Jurkat, Clone E6-1 (cell line): ENCODE measurements at places on chromosomes 5 and 9.
A peak's percentile ranks its signal among the peaks of the same experiment; 100 is the strongest.

DNA sequence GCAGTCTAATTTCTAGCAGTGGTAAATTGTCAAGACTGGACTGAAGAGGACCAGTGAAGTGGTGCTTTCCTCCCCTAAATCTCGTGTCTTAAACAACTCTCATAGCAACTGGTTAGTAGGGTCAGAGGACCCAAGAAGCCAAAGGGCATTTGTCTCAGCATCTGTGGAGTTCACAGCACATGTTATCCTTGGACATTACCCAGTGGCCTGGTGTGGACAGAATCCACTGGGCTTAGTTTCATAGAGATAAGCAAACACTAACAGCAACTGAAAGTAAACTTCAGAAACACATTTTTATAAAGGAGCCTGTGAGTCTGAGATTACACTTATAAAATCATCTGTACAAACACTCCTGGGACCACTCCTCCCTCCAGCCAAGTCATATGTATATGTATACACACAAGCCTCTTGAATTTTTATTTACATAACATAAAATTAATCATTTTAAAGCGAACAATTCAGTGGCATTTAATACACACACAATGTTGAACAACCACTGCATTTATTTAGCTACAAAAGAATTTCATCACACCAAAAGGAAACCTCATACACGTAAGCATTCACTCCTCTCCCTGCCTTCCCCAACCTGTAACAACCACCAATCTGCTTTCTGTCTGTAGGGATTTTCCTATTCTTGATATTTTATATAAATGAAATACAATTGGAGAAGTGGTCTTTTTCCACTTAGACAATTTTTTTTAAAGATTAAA, 457.8 kb downstream of the RASEF start:
- no peak for DNase-seq

- DNase-seq = no peak
Measured at GRCh38 chr5:151949701-151950308, 25.2 kb upstream of the GLRA1 start.

DNA sequence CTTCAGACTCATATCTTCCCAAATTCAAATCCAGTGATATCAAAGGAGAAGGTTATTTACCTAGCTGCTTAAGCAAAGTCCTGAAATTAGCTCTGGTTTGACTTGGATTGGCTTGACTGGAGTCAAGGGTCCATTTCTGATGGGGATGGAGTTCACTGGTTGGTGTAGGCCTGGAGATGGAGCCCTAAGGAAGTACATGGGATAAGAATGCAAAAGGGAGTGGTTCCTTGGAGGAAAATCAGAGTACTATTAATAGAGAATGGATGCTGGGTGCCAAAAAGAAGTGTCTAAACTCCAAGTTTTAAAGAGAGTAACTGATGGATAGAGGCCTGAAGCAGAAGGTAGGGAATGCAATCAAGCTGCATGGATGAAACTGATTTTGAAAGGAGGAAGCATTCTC, 13.8 kb downstream of the TXNDC8 start:
- no peak for DNase-seq

- DNase-seq = no peak
Measured at GRCh38 chr5:133140311-133140710, 88.5 kb downstream of the HSPA4 start.

DNA sequence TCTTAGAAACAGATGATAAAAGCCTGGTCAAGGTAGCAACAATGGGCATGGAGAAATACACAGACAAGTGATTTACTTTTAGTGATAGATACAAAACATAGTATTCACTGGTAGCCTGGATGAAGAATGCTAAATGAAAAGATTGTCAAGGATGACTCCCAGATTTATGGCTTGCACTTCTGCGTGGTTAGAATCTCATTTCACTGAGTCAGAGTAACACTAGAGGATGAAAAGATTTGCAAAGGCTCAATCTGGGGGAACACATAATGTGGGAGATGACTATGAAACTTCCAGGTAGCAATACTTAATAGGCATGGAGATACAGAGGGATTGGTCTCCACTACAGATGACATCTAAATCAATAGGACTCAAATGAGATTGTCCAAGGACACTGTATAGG, 38.4 kb downstream of the AGTPBP1 start:
- no peak for DNase-seq

GRCh38 chr5:50704730-50705129, 38.3 kb downstream of the PARP8 start:
- no peak for DNase-seq

DNA sequence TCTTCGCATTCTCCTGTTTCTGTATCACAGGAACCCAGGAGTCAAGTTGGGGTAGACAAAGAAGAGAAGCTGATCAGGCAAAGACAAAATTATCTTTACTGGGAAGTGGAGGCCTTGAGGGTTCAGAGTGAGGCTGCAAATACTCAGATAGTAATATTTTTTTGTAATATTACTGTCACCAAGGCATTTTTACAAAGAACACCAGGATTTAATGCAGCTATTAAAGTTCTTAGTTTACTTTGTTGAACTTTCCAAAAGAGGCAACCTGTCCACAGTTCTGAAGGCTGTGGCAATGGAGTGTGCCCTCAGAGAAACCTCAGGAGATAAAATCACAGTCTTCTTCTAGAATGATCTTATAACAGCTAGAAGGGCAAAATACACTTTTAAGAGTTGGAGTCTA, 74.9 kb downstream of the PGM5 start:
- no peak for DNase-seq

DNA sequence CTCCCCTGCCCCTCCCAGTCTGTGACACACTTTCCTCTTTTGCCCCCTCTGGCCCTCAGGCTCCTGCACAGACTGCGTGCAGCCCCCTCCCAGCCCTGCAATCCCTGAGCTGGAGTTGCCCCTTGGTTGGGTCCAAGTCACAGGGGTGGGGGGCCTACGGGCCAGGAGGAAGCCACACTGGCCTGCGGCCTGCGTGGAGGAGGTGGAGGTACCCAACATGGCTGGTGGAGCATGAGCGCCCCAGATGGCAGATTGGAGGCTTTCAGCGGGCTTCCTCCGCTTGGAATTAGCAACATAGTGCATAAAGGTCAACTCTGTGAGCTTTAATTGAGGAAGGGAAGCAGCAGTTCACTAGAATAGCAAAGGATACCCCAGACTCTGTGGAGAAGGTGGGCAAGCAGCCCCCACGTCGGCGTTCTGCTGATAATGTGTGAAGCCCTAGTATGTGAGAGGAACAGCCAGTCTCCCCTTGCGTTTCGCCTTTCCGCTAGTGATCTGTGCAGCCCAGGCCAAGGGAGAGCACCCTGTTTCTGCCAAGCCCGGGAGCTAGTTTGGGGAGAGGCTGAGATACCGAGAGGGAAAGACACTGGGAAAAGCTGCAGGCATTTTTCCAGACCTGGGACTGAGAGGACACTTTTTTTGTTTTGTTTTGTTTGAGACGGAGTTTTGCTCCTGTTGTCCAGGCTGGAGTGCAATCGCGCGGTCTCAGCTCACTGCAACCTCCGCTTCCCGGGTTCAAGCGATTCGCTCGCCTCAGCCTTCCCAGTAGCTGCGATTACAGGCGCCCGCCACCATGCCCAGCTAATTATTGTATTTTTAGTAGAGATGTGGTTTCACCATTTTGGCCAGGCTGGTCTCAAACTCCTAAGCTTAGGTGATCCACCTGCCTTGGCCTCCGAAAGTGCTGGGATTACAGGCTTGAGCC, 35.3 kb upstream of the MACIR start:
- no peak for DNase-seq

GRCh38 chr5:177447611-177448243, 1.1 kb downstream of the PRR7 start:
- DNase-seq = no peak

- DNase-seq = no peak
Measured at GRCh38 chr9:99368341-99369326, 146.6 kb downstream of the SEC61B start.

DNA sequence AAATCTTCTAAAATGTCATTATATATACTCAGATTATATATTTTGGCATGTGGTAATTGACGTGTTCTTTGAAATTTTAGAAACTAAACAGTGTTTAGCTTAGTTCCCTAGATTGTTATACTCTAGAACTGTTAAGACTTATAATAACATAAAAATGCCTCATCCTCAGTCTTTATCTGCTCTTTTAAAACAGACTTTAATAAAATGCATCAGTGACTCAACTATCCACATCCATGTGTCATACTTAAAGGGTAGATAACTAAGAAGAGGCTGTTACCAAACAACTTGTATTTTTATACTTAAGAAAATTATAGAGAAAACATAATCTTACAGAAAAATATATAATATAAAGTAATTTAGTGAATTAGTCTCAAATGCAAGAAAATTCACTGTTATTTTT, 15.2 kb downstream of the NFIL3 start:
- DNase-seq = no peak

GRCh38 chr5:67816456-67816855, 399.1 kb upstream of the PIK3R1 start:
- no peak for DNase-seq

- no peak for DNase-seq
Measured at GRCh38 chr9:34600908-34601307, 11.0 kb downstream of the RPP25L start.

DNA sequence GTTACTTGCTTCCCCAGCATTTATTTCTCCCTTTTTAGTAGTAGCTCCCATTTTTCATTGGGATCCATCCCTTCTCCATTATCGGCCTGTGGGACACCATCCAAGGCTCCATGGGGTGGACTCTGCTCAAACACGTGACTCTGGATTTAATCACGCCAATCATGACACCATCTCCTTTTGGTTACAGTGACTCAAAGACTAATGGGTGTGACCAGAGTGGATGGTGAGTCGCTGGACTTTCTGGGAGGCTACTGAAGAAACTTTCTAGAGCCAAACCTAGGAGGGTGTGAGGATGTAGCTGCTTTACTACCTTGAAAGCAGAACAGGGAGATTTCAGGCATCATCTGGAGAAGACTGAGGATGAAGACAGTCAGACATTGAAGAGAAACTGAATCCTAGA, 93.1 kb downstream of the PJA2 start:
- DNase-seq = no peak

GRCh38 chr5:179733772-179734126, 1.1 kb downstream of the MAML1 start:
- no peak for DNase-seq

DNA sequence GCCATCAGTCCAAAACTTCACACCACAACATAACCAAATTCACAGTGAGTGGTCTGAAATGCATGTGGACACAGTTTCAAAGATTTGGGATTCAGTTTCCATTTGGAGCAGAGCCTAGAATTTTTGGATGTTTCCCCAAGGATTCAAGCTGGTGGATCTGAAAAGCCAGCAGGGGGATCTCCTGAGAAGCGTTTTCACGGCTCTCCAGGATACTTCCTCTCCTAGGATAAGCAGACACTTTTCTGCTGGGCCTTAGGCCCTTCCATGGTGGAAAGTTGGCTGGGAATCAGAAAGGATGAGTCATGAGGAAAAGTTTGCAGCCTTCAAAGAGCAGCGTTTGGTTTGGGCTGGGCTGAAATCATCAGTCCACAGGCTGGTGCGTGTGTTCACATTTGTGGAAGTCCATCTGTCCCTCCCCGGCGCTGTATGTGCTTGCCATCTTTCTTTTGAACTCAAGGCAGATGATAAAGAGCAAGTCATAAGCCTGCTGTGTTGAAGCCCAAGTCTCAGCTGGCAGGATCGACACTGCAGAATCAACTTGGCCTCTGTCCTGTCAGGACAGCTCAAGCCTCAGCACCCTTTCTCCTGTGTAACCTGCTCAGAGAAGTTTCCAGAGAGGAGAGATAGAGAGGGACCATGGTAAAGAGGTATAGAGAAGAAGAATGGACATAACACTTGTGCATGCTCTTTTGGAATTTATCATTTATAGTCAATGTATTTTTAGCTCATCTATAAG, 152.6 kb upstream of the MSX2 start:
- no peak for DNase-seq

GRCh38 chr5:9715891-9716335, 85.8 kb upstream of the TAS2R1 start:
- DNase-seq = no peak

DNA sequence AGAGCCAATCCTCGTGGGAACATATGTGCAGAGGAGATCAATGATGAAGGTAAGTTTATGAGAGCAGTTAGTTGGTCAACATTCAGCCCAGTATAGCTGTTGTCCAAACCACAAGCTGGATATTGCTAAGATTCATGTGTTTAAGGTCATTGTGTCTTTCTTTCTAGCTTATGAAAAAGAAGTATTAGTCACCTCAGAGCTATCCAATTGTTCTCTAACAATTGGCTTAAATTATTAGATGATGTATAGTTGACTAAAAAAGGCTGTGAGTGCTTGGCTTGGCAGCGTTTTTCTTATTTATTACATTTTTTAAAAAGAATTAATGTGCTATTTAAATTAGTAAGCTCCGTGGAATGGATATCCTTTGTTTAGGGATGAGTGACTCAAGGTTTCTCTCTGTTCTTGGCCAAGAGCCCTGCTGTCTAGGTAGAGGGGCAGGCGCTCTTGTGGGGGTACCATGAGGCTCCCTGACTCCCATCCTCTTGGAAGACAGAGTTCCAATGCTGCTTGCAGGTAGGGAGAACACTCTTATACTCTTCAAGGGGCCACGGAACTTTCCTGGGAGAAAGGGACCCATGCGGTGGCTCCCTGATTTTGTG, 487.4 kb downstream of the IRX1 start:
- DNase-seq = no peak

DNA sequence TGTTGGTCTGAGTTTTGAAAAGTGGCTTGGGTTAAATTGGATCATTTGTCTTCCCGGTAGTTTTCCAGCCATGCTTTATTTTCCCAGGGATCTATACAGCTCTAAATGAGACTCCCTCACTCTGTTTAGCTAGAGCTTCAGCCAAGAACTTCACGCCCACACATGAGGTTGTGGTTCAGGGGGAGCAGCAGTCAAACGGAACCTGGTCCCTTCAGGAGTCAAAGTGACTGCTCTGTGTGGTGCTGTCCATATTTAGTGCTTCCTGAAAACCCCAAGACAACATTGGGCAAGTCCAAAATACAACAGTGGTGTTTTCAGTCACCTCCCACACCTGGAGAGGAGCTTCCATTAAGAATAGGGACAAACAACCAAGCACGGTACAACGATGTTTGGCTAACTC, 90.5 kb downstream of the ANKH start:
- no peak for DNase-seq

- DNase-seq = no peak
Measured at GRCh38 chr9:14633906-14634565, 59.2 kb downstream of the ZDHHC21 start.

GRCh38 chr5:176735383-176736265, 74.7 kb upstream of the UNC5A start:
- no peak for DNase-seq

GRCh38 chr9:124222918-124223720, 34.6 kb upstream of the NEK6 start:
- DNase-seq = no peak

DNA sequence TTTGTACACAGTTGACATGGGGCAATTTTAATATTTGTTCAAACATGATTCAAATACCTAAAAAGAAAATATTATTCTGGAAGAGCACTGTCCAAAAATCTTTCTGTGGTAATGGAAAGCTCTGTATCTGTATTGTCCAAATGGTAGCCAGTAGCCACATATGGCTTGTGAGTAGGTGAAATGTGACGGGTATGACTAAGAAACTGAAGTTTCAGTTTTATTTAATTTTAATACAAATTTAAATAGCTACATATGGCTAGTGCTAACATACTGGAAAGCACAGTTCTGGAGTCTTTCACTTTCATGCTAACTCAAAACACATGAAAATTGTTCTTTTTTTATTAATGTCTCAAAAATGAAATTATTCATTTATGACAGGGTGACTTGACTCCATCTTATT, 132.6 kb downstream of the PLK2 start:
- DNase-seq = no peak

- no peak for DNase-seq
Measured at GRCh38 chr5:134642931-134643530, 5.6 kb upstream of the SEC24A start.

- DNase-seq = peak; percentile 18
Measured at GRCh38 chr9:96327694-96328352, 25.8 kb upstream of the HSD17B3 start.
